ENCODE measurements at places on chromosomes 3 and 15.

DNA sequence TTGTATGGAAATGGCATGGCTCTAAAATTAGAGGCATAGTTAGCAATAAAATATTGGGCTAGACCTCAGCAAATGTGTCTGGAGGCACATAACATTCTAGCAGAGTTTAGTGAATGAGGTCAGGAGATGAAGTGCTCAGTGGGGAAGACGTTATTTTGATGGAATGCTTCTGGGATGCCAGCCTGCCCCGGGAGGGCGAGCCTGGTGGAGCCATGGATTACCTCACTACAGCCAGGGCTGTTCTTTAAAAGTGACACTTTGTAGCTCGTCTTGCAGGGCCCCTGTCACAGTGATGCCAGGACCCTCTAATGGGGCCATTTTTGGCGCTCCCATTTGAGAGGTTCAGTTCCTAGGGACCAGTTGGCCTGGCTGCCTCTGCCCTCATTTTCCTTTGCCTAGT is 48.5 kb downstream of the PXYLP1 start:
- DNase-seq: no peak

DNA sequence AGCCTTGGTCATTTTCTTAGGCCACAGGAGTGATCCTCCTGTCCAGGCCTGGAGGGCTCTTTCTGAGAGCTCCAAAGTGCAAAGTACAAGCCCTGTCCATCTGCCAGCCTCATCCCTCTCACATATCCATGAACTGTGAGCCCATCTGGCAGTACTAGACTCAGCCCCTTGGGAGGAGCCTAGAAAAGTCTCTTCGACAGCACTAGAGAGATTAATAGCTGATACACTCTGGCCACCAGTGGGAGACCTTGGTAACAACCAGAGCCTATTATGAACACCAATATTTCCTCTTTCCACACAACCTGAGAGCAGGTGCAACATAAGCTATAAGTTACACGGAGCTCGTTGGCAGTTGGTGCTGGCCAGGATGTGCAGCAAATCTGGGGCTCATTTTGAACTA is 59.5 kb upstream of the DCLK3 start:
- no peak for DNase-seq

GRCh38 chr15:59522988-59523461 is 85.0 kb downstream of the FAM81A start:
- DNase-seq: peak; percentile 78

- no peak for DNase-seq
Observed at GRCh38 chr3:45944830-45945620, 1.8 kb downstream of the CXCR6 start.

DNA sequence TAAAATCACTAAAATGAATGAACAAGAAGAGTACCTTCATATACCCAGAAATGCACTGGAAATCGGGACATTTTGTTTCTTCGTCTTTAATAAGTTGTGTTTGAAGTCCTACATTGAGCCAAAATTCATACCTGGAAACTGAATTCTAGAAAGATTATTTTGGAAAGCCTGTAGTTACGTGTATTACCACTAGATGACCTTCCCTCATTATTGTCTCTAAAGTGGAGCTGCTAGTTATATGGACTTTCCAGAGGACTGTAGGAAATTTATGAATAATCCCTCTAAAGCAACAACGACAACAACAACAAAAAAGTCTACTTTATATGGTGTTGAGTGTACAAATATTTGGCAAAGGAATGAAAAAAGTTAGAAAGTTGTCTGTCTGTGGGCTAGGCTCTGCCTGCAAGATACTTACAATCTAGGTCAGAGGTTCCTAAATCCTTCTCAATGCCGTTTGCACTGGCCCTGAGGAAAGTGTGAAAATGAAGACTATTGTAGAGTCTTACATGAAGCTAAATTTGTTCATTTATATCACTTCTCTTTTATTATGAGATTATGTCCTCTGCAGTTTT is 234.8 kb upstream of the NR2E3 start:
- no peak for DNase-seq

DNA sequence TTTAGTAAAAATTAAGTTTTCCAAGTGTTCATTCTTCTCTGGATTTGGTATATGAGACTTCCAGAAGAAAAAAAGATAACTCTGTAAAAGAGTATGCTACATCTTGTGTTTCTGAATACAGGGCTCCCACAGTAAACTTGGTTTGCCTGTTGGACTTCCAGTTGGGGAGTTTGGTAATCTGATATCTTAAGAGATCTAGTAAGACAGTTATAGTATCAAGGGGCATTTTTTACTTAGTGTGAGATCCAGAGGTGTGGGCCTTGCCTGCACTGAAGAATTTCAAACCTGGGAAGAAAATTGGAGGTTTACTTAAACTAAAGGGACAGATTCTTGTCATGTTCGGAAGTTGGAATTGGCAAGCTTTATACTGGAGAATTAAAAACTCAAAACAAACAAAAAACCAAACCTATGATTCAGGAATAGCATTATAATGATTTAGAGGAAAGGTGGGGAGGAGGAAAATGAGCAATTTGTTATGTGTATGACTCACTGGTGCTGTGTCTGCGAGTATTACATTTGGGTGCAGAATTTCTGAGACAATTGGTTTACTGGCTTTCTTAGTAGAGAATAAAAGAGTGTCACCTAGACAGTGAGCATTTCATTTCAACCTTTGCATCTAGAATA is 58.9 kb upstream of the ULK4 start:
- DNase-seq: no peak

DNA sequence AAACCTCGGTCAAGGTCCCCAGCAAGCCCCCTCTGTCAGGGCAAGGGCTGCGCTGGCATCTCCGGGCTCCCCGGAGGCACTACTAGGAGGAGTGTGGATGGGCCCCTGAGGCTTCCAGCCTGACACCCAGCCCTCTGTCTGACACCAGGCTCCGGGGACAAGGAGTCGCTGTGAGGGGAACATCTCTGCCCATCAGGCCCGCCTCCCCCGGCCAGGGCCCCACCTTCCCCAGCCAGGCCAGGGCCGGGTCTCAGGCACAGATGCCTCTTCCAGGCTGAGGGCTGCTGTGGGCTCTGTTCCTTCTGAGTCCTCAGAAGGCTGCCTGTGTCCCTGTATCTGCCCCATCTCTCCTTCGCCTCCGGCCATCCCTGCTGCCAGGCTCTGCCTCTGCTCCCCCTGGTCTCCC is 15.8 kb downstream of the CSPG4 start:
- no peak for DNase-seq

DNA sequence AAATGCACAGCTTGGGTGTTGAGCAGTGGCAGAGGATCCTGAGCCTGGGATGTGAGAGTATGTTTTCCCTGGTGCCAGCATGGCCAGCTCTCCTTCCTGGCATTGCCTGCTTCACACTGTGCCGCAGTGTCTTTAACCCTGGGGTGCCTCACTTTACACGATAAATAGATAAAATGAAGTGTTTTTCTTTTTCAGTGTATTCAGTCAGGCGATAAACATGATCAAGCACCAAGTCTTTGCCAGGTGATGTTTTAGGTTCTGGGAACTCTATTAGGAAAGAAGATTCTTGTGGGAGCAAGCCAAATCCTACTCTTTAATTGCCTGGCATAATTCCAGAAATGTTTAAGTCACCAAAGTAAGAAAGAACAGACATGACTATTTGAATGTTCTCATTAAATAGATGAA is 14.0 kb downstream of the ABHD6 start:
- no peak for DNase-seq

DNA sequence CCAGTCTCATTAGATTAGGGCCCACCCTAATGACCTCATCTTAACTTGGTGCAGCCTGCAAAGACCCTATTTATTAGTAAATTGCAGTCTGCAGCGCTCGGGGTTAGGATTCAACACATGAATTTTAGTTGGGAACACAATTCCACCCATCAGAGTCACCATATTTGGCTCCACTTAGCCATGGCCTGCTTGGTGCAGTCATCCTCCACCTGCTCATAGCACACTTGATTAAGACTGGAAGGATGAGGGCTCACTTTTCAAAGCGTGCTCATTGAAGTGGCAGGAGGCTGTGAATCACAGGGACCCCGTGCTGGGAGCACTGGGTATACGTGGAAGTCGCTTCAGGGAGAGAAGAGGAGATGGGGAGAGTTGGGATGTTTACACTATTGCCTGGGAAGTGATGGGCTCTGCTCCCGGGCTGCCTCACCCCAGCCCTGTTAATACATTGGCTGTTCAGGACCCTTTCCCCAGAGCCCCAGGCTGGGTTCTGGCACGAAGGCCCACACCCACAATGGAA is 68.2 kb downstream of the ASB7 start:
- no peak for DNase-seq

- no peak for DNase-seq
Observed at GRCh38 chr15:86555098-86555497, 475.4 kb downstream of the AGBL1 start.

- DNase-seq: no peak
Observed at GRCh38 chr3:112751564-112752512, 94.8 kb downstream of the CD200R1L start.

- no peak for DNase-seq
Observed at GRCh38 chr3:53189276-53189675, 28.3 kb downstream of the PRKCD start.

DNA sequence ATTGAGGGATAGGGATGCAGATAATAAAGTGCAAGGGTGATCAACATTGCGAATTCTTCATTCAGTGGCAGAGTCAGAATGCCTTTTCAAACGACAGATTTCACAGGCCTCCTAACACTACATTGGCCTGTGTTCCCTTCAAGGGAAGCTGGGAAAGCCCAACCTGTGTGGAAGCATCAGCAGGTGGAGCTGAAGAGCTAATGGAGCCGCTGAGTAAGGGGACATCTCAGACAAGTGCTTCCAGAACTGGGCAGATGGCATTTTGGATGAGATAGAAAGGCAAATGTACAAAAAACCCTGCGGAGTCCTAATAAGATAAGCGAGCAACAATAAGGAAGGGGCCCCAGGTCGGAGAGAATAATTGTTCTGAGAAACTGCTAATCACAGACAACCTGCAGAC is 8.5 kb upstream of the SLC24A5 start:
- DNase-seq: no peak

- no peak for DNase-seq
Observed at GRCh38 chr3:175585898-175586297, 726.8 kb downstream of the NAALADL2 start.

DNA sequence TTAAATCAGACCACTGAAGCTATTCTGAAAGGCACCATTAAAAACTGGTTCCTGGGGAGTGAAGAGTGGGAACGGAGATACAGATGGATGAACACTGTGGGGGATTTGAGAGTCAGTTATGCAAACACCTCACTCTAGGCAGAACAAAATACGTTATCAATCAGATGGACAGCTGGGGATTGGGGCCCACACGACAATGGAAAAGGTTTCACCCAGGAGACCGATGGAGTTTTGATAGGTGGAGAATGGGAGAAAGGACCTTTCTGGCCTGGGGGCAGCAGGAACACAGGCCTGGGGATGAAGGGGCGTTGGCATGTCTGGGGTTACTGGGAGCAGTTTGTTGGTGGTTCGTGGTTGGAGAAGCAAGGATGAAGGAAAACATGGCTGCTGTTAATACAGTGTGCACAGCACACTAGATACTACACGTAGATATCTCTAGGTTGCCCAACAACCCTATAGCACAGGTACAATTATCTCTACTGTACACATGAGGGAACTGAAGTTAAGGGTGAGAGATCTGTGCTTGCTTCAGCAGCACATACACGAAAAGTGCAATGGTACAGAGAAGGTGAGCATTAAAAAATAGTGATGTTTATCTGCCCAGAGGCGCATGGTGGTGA is 16.5 kb downstream of the ST6GAL1 start:
- no peak for DNase-seq

All from hematopoietic multipotent progenitor cell (in vitro differentiated cells).